ENCODE measurements at places on chromosomes 1 and 21.

- no peaks in the 10 kb centered on the region for H3K27me3 ChIP-seq
- H3K36me3 ChIP-seq: peaks cover 9% of the 10 kb centered on the region
- DNase-seq: no peak
- no peak overlapping the region for H3K4me3 ChIP-seq
- H3K27ac ChIP-seq: no peak overlapping the region
Measured at GRCh38 chr1:111717450-111717849, 21.7 kb downstream of the INKA2 start.

DNA sequence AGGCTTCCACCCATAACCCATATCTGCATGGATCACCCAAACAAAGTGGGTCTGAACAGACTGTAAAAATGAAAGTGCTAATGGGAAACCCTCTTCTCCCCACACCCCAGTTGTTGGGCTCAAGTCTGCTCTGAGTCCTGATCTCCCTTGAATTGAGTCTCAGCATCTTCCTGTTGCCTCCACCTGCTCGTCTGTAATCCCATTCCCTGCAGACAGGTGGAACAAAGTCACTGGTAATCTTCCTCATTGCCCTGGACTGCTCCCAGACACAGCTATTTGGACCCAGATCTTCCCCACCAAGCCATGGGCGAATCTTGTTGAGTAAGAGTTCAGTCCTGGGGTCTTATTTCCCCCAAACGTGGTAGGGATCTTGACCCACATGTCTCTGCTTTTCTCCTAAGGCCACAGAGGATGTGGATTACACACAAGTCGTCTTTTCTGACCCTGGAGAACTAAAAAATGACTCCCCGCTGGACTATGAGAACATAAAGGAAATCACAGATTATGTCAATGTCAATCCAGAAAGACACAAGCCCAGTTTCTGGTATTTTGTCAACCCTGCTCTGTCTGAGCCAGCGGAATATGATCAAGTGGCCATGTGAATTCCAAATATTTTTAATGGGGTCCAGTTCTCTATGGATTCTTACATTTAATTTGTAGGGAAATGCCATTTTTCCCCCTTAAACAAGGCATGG lies 15.7 kb downstream of the AVPR1B start:
- no peak overlapping the region for H3K4me3 ChIP-seq
- H3K27me3 ChIP-seq: no peaks in the 10 kb centered on the region
- DNase-seq: no peak
- H3K4me1 ChIP-seq: peaks cover 23% of the 10 kb centered on the region
- H3K36me3 ChIP-seq: no peaks in the 10 kb centered on the region
- no peak overlapping the region for H3K27ac ChIP-seq

GRCh38 chr1:7501084-7501491 lies 270.0 kb upstream of the VAMP3 start:
- H3K36me3 ChIP-seq: no peaks in the 10 kb centered on the region
- H3K27me3 ChIP-seq: no peaks in the 10 kb centered on the region
- no peak overlapping the region for H3K27ac ChIP-seq
- no peak for DNase-seq
- H3K4me1 ChIP-seq: no peaks in the 10 kb centered on the region
- no peak overlapping the region for H3K4me3 ChIP-seq

GRCh38 chr1:101278238-101278637 lies 41.4 kb downstream of the S1PR1 start:
- peaks cover 39% of the 10 kb centered on the region for H3K4me1 ChIP-seq
- no peak overlapping the region for H3K27ac ChIP-seq
- no peaks in the 10 kb centered on the region for H3K27me3 ChIP-seq

GRCh38 chr21:45132841-45133573 lies 58.6 kb downstream of the ADARB1 start:
- H3K27me3 ChIP-seq: no peaks in the 10 kb centered on the region
- no peak overlapping the region for H3K27ac ChIP-seq
- DNase-seq: no peak
- H3K4me3 ChIP-seq: no peak overlapping the region

DNA sequence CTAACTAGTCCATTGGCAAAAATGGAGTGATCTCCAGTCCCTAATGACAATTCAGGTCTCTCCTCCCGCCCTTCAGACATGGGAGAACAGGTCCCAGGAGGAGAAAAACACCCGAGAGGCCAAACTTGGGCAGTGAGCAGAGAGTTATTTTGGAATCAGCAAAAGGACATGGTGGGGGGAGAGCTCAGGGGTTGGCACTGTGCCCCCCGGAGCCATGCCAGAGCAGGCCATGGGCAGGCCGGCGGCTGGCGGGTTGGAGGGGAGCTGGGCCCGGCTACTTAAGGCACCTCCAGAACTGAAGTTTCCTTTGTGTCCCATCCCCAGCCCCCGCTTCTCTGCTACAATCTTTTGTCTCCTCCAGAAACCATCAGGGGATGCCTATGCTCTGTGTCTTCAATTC lies 7.1 kb downstream of the LGR6 start:
- no peaks in the 10 kb centered on the region for H3K27me3 ChIP-seq
- peaks cover 7% of the 10 kb centered on the region for H3K4me1 ChIP-seq
- no peak for DNase-seq

DNA sequence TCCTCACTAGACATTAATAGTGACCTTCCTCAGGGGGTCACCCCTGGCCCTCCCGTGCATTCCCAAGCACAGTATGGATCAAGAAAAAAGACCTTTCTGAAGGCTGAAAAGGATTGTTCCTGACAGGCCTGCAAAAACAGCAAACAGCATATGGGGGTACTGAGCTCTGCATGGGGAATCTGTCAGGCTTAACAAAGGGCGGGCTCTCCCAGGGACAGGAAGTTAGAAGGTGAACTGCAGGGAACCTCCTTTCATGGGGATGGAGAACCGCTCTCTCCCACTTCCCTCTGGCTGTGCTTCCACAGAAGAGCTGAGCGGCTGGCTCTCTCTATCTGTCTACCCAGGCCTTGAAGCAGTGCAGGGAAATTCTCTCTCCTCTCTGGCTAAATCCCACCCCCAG lies 91.7 kb downstream of the DTL start:
- no peak for DNase-seq
- H3K4me1 ChIP-seq: peaks cover 4% of the 10 kb centered on the region
- no peaks in the 10 kb centered on the region for H3K27me3 ChIP-seq
- no peak overlapping the region for H3K27ac ChIP-seq
- no peak overlapping the region for H3K4me3 ChIP-seq
- H3K36me3 ChIP-seq: no peaks in the 10 kb centered on the region

DNA sequence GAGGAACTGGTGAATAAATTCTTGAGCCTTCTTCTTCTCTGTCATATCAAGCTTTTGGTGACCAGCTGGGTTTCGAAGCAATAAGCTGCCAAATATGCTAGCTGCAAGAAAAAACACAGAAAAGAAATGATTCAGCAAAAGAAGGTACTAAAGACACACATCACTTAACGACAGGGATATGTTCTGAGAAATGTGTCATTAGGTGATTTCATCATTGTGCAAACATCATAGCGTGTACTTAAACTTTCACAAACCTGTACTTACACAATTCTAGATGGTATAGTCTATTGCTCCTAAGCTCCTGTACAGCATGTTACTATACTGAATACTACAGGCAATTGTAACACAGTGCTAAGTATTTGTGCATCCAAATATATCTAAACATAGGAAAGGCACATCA lies 2.9 kb upstream of the MTF1 start:
- no peak for DNase-seq
- peaks cover 16% of the 10 kb centered on the region for H3K4me1 ChIP-seq
- H3K36me3 ChIP-seq: peaks cover 8% of the 10 kb centered on the region
- H3K27ac ChIP-seq: no peak overlapping the region
- H3K4me3 ChIP-seq: no peak overlapping the region

DNA sequence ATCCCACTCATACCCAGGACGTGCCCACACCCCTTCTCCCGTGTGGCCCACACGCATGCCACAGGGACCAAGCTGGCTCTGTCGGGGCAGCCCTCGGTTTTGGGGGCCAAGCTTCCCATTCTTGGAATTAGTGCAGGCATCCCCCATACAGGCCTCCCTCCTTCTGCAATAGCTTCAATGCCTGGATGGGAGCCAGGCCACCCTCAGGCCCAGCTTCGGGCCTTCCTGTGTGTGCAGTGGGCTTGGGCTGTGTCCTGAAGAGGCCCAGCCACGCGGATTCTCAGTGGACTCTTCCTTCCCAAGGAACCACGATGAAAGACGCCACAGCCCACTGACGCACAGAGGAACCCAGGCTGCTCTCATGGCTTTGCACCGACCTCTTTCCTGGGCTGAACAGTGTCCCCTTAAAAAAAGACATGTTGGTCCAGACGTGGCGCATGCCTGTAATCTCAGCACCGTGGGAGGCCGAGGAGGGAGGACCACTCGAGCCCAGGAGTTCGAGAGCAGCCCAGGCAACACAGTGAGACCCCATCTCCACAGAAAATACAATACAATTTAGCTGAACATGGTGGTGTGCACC lies 3.4 kb downstream of the KRTAP10-11 start:
- no peaks in the 10 kb centered on the region for H3K4me1 ChIP-seq
- H3K36me3 ChIP-seq: no peaks in the 10 kb centered on the region

DNA sequence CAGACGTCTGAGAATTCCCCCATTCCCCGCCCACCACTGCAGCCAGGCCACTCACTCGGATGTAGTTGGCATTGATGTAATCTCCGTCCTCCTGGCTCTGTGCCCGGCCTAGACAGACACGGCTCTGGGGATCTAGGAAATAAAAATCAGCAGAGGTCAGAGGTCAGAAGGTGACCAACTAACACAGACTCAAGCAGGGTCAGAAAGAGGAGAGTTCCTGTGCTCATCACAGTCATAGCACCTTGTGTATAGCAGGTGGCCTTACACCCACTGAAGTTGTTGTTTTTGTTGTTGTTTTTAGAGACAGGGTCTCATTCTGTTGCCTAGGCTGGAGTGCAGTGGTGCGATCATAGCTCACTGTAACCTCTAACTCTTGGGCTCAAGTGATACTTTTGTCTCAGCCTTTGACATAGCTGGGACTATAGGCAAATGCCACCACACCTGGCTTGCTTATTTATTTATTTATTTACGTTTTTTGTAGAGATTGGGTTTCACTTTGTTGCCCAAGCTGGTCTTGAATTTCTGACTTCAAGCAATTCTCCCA lies 4.9 kb downstream of the PTPN7 start:
- peaks cover 69% of the 10 kb centered on the region for H3K36me3 ChIP-seq
- no peak for DNase-seq
- no peaks in the 10 kb centered on the region for H3K27me3 ChIP-seq
- H3K27ac ChIP-seq: no peak overlapping the region
- H3K4me3 ChIP-seq: no peak overlapping the region

DNA sequence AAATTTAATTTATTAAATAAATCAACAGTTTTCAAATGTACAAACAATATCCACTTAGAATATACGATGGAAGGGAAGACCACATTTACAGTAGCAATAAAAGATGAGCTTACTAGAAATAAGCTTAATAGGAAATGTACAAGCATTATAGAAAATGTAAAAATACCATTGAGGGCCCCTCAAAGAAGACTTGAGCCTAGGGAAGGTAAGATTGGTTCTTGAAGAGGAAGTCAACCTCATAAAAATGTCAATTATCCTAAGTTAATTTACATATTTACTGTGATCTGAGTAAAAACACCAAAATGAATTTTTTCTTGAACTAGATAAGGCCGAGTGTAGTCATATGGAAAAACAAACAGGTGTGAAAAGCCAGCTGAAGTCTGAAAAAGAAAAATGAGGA lies 39.7 kb upstream of the TRIM67 start:
- no peaks in the 10 kb centered on the region for H3K4me1 ChIP-seq
- no peaks in the 10 kb centered on the region for H3K36me3 ChIP-seq
- no peak overlapping the region for H3K4me3 ChIP-seq
- H3K27ac ChIP-seq: no peak overlapping the region

DNA sequence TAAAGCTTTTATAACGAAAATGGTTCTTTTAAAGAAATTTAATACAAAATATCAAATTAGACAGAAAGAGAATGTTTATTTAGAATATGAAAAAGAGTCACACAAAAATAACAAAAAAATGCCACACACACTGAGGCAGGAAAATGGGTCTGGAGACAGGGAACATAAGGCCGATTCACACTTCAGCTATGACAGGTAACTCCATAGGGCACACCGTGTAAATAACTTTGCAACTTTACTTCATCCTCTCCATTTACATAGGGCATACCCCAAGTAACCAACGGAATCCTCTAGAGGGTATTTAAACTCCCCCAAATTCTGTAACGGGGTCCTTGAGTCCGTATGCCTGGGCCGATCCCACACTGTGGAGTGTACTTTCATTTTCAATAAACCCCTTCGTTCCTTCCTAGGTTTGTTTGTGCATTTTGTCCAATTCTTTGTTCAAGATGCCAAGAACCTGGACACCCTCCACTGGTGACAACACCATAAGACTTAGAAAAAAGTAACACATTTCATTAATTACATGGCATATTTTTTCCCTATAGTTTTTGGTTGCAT lies 23.1 kb upstream of the PTGS2 start:
- H3K4me3 ChIP-seq: no peak overlapping the region
- H3K27me3 ChIP-seq: no peaks in the 10 kb centered on the region
